ENCODE measurements at places on chromosomes 1 and 21.

DNA sequence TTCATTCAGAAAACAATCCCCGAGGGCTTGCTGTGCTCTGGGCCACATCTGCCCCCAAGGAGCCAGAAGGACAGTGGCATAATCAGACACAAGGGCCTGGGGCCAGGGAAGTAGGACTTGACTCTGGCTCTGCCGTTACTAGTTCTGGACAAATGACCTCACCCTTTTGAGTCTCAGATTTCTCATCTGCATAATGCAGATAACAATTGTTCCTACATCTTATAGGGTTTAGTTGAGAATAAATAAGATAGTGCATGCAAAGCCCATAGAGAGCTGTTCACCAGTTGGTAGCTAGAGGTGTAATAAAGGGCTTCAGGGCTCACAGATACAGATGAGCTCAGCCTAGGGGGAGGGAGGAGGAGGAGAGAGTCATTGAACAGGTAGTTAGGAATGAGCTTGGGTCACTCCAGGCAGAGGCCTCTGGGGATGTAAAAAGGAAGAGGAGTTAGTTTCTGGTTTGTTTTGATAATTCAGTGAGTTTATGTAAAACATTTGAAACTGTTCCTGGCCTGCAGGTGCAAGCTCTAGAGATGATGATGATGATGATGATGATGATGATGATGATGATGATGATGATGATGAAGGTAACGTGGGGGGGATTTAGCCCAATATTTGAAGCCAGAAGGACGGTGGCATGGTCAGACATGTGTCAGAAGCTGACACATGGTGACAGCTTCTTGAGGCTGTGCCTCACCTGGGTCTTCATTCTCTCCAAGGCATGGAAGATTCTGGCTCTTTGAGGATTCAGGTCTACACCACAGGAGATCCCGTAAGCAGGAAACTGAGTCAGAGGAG, 858 bp downstream of the LACTBL1 start:
- DNase-seq = no peak

DNA sequence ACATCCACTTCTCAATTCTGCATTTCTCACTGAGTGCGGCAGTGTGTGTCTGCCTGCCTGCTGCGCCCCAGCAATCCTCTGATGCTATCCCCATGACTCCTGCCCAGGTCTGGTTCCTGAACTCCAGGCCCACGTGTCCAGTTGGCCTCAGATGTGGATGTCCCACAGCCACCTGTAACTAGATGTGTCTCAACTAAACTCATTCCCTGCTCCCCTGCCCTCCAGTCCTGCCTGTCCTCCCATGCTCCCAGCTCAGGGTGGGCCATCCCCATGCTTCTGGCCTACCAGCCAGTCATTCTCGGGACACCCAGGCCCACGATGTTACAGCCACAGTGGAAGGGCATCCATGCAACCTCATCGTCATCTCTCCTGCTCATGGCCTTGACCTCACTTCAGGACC, 76.8 kb downstream of the STUM start:
- DNase-seq = no peak

DNA sequence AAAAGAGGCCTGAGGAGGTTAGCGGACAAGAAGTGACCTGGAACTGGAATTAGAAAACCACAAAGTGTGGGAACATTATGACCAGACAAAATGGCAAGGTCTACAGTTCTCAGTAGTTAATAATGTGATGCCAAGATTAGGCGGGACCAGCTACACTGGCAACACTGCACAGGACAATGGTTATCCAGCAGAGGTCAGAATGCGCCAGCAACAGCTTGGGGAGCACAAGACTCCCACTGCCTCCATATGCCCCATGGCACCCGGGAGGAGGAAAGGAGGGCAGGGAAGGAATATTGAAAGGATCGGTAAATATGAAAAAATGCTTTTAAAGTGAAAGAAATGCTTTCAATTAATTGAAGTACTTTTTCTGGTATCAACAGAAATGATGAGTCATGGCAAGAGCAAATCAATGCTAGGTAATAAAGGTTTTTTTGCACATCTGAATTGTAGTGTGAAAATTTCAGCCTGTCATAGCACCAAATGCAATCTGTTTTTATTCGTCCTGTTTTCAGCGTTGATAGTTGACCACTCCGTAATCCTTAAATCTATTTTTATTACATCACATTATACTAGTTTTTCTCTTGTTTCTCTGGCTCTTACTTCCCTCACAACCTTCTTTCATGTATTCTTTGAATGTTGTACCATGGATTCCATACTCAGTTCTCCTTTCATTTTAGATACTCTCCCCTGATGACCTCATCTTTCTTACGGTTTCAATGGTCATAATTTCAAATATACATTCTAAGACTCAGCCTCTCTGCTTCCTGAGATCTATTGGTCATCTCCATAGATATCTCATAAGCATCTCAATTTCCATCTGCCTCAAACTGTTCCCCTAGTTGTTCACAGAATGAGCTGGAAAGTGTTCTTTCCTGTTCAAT, 30.7 kb downstream of the VCAM1 start:
- DNase-seq = no peak

GRCh38 chr1:211616231-211616964, 37.4 kb upstream of the SLC30A1 start:
- no peak for DNase-seq

- no peak for DNase-seq
These were observed 26.0 kb downstream of the RGS1 start for GRCh38 chr1:192601567-192601966.

GRCh38 chr1:13783551-13783950, 83.6 kb downstream of the PRDM2 start:
- no peak for DNase-seq

GRCh38 chr1:246582301-246583055, 16.2 kb downstream of the CNST start:
- no peak for DNase-seq

- DNase-seq = no peak
These were observed 7.9 kb upstream of the NT5C1A start for GRCh38 chr1:39679821-39680220.

DNA sequence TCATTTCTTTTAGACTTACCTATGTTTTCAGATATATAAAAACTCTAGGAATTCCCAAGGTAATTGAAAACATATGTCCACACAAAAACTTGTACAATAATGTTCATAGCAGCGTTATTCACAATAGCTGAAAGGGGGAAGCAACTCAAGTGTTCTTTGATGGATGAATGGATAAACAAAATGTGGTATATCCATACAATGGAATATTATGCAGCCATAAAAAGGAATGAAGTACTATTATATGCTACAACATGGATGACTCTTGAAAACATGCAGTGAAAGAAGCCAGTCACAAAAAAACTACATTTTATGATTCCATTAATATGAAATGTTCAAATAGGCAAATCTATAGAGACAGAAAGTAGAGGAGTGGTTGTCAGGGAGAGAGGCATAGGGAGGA, 62.2 kb upstream of the WDR26 start:
- no peak for DNase-seq

DNA sequence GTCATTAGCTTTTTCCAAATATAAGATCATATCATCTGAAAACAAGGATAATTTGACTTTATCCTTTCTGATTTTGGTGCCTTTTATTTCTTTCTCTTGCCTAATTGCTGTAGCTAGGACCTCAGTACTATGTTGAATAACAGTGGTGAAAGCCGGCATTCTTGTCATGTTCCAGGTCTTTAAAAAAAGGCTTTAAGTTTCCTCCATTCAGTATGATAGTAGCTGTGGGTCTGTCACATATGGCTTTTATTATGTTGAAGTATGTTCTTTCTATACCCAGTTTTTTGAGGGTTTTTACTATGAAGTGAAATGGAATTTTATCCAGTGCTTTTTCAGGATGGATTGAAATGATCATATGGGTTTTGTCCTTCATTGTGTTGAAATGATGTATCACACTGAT, 115.8 kb downstream of the DUSP10 start:
- no peak for DNase-seq

GRCh38 chr21:26457817-26458216, 115.3 kb downstream of the CYYR1 start:
- no peak for DNase-seq

GRCh38 chr1:59638231-59638711, 176.5 kb upstream of the HOOK1 start:
- no peak for DNase-seq

GRCh38 chr1:2382621-2383361, 8.6 kb downstream of the MORN1 start:
- no peak for DNase-seq

DNA sequence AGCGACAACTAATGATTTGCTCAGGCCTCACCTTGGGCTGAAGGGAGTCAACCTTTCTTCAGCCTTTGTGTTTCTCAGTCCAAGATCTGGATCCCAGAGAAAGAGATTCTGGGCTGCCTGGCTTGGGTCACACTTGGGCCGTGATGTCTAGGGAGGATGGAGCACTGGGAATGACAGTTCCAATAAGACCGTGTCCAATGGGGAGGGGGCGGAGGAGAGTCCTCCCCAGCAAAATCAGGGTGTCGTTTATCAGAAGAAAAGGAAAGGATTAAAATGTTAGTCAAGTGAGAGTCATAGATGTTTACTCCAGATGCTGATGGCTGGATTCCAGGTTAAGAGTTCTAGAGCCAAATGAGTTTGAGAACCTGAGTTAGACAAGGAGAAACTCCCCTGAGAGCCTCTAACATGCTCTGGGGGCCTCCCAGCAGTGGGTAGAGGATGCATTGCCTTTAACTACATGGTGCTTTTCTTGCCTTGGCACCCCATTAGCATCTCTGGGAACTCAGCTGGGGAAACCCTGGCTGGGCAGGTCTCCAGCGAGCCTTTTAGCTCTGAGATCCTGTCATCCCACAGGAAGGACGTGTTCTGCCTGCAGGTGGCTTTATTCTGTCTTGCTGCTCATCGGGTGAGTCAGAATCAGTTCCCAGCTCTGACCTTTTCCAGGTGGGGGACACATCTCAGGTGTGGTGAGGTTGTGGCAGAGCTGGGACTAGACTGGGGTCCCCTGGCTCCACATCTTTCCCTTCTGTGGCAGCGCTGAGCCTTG, 22.2 kb downstream of the NIPAL3 start:
- no peak for DNase-seq

- DNase-seq = no peak
These were observed 208 bp upstream of the MYBPH start for GRCh38 chr1:203175827-203176241.

DNA sequence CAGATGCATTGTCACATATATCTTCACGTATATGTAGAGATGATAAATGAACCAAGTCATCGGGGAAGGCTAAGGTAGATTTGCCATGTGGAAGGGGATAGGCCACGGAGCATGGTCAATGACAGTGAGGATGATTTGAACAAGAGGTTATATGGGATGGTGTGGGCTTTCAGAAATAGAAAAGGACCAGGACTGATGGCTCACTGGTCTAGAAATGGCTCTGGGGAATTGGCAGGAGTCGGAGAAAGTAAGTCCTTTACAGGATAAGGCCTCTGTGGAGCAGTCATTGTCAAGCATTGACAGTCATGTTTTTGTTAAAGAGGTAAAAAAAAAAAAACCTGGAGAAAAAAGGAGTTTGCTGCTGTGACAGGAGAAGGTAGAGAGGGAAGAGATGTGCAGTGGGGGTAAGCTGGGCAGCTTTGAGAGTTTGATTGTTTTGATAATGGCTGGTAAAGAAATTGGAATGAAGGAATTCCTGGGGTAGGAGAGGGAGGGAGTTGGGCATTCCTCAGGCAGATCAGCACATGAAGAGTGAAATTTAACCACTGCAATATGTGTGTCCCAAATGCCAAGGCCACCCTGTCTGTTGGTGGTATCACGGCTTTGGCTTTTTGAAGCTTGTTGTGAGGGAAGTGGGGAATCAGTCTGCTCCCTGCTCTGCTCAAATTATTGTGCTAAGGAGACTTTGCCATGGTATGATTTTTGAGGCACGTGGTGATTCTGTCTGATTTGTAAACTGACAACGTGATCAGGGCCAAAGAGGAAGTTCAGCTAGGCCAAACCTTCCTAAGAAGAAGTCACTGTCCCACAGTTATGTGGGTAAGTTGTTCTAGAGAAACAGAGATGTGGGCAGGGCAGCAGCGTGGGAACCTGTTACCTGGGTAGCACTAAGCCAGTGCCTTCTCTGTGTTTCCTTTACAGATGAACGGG, 26.0 kb downstream of the MACF1 start:
- no peak for DNase-seq

DNA sequence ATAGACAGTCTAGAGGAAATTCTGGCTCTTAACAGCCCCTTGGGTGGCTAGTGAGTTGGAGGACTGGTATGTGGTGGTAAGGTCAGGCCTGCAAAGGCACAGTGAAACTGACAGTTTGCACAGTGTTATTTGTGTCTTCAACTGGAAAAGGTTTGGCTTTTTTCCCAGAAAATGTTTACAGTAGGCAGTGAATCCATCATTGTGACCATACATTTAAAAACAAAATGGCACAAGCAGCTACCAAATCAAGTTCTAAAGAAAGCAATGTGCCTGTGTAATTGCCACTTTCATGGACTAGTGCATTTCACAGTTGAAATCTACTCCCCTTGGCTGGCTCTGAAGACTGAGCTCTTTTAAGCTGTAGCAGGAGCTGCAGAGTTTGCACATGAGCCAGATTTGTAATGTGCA, 24.8 kb downstream of the ATPAF1 start:
- no peak for DNase-seq

DNA sequence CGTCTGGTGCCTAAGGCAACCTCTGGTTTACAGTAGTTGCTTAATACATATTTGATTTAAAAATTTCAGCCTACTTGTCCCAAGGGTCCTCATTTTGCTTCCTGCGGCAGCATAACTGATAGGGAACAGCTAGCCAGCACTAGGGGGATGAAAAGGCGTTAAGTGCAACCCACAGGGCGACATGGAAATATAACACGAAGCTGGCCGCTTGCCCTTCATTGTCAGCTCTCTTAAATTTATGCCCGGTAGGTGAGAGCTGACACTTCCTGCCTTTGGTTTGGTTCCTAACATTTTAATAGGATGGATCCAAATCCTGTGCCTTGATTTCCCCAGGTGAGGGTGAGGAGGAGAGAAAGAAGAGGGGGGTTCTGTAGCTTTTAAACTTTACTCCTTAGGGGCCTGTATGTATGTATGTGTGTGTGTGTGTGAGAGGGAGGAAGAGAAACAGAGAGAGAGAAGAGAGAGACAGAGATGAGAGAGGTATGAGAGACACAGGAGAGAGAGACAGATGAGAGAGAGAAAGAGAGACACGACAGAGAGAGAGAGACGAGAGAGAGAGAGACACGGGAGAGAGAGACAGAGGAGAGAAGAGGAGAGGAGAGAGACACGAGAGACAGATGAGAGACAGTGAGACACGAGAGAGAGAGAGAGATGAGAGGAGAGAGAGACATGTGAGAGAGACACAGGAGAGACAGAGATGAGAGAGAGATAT, 938 bp upstream of the ACTN2 start:
- DNase-seq = no peak

All from activated CD8-positive, alpha-beta memory T cell treated with anti-CD3 and anti-CD28 coated beads for 48 hours (primary cell).